ENCODE measurements at places on chromosomes 5 and 9.

DNA sequence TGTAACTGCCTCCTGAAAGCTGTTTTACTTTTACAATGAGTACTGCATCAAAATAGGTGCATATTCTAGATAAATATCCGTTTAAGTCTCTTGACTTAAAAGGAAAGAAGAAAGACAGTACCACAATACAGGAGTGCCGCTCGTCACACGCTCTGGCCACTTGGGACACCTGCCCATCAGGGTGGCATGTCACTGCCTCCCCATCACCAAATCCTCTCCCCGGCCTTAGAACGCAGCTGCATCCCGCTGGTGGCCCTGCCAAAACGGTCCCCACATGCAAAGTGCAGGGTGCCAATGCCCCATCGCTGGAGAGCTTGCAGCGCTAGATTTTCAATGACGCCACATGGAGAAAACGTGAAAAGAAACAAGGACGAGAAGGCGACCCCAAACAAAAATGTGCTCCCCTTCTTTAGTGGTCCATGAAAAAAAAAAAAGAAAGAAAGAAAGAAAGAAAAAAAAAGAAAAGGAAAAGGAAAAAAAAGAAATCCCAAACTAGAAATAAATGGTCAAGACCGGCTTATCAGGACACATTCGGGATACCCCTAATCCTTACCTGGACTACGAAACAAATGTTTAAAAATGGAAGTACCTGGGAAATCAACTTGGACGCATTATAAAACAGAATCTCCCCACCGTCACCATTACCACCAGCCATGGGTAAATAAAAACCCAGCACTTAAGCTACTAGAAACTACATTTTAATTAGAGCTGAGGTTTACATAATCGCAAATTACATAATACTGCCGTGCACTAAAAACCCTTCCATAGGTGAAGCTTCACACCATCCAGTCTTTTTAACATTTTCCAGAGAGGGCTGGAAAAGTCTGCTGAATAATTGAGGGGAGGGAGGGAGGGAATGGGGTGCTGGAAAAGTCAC lies 1.0 kb downstream of the ANKH start:
- peak; percentile 39 for DNase-seq

DNA sequence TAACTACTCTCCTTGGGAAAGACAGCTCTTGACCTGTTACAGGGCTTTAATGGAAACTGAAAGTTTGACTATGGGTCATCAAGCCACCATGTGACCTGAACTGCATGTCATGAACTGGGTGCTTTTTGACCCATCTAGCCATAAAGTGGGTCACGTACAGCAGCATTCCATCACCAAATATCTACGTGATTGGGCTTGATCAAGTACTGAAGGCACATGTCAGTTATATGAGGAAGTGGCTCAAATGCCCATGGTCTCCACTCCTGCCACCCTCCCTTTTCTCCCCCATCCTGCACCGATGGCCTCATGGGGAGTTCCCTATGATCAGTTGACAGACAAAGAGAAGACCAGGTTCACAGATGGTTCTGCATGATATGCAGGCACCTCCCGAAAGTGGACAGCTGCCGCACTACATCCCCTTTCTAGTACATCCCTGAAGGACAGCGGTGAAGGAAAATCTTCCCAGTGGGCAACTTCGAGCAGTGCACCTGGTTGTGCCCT lies 7.3 kb upstream of the FCN1 start:
- DNase-seq: no peak

DNA sequence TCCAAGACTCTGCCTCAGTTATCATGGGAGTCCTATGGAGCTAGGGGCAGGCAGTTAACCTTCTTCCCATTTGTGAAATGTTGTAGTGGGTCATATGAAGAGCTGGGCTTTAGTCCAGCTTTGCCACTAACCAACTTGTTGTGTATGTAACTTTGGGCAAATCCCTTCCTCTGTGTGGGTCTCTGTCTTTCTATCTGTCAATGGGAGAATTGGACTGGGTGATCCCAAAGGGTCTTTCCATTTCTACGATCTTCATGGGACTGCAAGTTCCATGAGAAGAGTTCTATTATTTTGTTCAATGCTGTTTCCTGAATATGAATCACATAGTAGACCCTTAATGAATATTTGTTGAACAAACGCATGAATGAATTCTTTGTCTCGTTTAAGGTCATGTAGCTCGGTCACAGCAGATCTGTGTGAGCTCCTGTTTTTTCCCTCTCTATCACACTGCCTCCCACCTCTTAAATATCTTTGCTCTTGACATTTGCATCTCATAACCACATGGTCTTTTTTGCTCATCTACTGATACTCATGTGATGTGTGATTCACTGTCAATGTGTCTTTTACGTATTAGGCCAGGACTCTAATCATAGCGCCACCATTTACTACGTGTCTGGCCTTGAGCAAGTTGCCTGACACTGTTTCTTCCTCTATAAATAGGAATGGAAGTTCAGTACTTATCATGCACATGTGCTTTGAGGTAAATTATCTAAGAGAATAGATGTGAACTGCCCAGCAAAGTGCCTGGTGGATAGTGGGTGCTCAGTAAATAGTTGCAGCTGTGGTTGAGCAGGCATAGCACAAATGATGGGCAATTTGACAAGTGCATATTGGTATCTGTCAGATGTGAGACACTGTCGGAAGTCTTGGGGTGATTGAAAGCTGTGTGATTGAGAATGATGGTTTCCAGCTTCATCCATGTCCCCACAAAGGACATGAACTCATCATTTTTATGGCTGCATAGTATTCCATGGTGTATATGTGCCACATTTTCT lies 37.4 kb downstream of the PTTG1 start:
- DNase-seq: no peak

GRCh38 chr5:62572918-62573514 lies 5.6 kb upstream of the LRRC70 start:
- DNase-seq: no peak

DNA sequence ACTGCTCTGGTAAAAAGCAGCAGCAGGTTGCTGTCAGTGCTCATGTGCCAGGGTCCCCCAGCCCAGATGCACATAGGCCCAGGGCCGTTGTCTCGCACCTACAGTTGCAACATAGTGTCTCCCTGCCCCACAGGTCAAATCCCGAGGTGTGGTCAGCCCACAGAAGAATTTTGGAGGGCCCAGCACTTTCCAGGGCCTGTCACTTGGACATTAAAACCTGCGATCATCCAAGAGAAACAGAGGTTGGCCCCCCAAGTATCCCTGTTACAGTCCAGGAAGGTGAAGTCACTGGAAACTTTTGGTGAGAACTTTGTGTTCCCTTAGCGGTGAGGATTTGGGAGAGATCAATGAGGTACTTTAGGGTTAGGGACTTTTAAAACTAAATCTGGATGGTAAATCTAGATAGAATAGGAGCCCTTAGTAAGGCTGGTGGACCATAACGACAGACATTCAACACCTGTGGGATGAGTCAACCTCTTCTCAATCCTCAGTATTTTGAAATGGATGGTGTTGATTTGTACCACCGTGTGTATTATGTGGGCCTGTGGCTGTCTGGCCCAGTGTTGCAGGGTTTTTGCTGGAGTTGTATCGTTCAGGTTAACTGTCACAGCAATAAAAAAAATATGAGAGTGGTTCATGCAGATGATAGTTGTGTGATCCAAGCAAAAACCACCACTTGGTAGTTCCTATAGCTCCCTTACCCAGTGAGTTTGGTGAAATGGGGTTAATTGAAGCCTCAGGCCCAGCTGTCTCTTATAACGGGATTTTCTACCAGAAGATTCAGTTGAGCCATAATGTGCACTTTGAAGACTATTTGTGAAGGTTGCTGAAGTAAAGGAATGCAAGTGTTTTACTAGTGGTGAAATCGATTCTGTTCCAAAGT lies 19.2 kb downstream of the OR2S2 start:
- no peak for DNase-seq

DNA sequence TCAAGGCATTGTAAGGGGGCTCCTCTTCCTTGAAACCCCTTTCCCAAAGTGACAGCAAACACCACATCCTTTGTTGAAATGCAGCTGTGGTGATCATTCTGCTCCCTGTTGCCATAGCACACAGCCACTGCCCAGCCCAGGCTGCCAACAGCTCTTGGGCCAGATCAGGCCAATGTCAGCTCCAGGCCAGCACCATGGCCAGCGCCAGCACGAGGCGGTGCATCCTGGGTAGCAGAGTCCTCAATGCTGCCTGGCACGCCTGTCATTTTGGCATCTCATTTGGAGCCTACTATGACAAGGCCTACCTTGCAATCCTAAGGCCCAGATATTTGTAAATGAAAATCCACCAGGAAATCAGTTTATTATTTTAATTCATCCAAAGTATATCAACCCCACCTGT lies 390.6 kb downstream of the DNAH5 start:
- no peak for DNase-seq

GRCh38 chr5:2181149-2181548 lies 298.4 kb upstream of the IRX4 start:
- DNase-seq: no peak

- DNase-seq: no peak
Measured at GRCh38 chr5:153404747-153405146, 85.7 kb upstream of the GRIA1 start.

- DNase-seq: no peak
Measured at GRCh38 chr9:2623288-2624050, 1.9 kb downstream of the VLDLR start.

- DNase-seq: no peak
Measured at GRCh38 chr9:105171589-105171988, 72.9 kb upstream of the SLC44A1 start.

GRCh38 chr5:158798140-158798539 lies 301.6 kb downstream of the EBF1 start:
- DNase-seq: no peak

GRCh38 chr5:60636001-60636400 lies 64.0 kb downstream of the DEPDC1B start:
- DNase-seq: no peak

DNA sequence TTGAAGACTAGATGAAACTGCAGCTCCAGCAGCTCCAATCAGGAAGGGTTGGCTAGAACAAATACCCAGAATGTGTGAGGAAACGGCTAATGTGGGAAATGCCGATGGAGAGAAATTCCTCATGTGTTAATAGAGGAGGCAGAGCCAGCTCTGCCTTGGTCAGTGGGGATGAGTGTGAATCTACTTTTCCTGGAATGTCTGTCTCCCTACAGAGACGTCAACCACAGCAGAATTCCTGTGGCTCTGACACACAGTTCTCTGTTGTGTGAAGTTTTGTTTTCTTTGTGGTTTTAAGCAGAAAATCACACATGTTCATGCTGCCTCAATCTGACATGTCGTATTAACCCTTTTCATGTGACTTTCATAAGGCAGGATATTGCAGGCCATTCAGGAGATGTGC lies 476.6 kb upstream of the WWC1 start:
- no peak for DNase-seq

DNA sequence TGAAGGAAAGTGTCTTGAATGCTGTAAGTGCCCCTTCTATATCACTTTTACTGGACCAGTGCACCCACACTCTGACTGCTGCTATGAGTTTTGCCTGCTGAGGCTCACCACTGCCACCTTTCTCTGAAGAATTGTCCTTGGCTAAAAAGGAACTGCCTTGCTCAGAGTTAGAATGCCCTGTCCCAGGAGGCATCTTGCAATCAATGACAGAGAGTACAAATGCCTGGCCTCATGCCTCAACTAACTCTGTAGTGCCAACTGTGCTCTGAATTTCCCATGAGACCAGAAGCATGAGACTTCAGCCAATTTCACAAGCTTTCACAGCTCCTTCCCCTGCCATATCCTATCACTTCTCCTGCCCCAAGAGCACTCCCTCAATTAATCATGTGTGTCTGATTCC lies 569.7 kb downstream of the ZNF608 start:
- DNase-seq: no peak

DNA sequence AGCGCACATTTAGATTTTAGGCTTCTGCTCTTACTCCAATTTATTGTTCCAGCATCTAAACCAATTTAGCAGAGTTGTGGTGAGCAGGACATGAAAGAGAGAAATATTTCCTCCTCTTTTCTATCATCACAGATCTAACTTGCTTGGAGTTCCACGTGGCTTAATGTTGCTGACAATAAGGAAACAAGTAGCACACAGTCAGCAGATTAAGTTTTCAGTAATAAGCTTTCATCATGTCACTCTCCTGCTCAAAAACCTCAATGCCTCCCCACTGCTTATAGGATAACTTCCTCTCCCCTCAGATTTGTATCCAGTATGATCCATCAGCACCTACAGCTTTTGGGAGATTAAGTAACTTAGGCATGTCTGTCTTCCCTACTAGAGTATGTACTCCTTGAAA lies 10.4 kb upstream of the SSBP2 start:
- no peak for DNase-seq

GRCh38 chr9:35905051-35905781 lies 786 bp upstream of the HRCT1 start:
- no peak for DNase-seq

- no peak for DNase-seq
Measured at GRCh38 chr5:125049721-125050702, 303.6 kb upstream of the ZNF608 start.

Data from stimulated activated CD4-positive, alpha-beta T cell treated with anti-CD3 and anti-CD28 coated beads, Interleukin-1b, Interleukin-23, amount 100 ng/mL, for 1 hour (primary cell).